ENCODE measurements at places on chromosomes 6 and 20. TPM values are rescaled to one million over a fixed set of nuclear protein-coding genes. Genes with fewer than 3 reads are reported as not detected.

GRCh38 chr6:14707971-14708465, 537.9 kb upstream of the JARID2 start:
- H3K4me1 ChIP-seq, result no peaks in the 10 kb centered on the region
- H3K4me3 ChIP-seq, result no peak overlapping the region
- H3K27me3 ChIP-seq, result no peaks in the 10 kb centered on the region
- no peak for DNase-seq
- H3K27ac ChIP-seq, result no peak overlapping the region
- no peaks in the 10 kb centered on the region for H3K36me3 ChIP-seq

DNA sequence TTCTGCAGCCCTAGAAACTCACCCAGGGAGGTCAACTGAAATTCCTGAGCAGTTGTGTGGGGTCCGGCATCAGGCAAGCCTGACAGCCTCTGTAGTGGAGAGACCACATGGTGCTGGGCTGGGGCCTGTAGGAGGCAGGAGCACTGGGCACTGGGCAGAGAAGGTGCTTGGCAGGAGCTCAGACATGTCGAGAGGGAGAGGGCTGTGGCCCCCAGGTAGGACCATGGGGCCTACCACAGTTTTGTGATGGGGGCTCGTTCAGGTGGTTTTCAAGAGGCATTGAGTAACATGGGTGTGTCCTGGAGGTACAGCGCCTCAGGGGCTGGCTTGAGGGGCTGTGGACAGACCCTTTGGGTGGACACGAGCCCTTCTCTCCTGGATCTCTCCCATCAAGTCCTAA, 15.9 kb downstream of the SLC22A23 start:
- H3K4me3 ChIP-seq, result no peak overlapping the region
- no peak overlapping the region for H3K27ac ChIP-seq
- H3K4me1 ChIP-seq, result peaks cover 10% of the 10 kb centered on the region
- no peak for DNase-seq
- no peaks in the 10 kb centered on the region for H3K27me3 ChIP-seq

The RSPO3 gene
- total RNA-seq, result not detected

The GJE1 gene
- not detected for total RNA-seq

DNA sequence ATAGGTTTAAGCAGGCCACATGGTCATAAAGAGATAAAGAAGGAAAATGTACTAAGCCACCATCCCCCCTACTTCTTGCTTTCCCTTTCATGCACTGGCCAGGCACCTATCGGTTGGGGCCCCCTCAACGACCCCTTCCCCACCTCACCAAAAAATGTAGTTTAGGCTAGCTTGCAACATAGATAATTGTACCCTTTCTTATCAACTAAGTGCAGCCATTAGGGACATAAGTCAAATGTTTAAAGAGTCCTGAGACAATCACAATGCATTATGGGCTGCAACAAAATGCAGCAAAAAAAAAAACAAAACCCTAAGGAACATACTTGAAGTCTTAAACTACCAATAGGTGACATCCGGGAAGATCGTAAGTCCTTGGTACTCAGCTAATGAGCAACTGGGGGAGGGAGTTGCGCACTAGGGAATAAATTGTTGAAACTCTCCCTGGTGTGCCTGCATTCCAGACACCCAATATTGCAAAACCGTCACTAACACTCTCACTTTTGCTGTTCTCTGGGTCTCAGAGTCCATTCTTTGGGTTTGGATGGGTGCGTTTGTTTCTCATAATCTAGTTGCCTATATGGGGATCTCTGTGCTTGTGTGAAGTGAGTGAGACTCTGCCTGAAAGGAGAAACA, 12.4 kb upstream of the HLA-G start:
- H3K4me3 ChIP-seq, result no peak overlapping the region
- H3K27ac ChIP-seq, result no peak overlapping the region
- H3K4me1 ChIP-seq, result no peaks in the 10 kb centered on the region

The KCNS1 gene
- 1.9 TPM for total RNA-seq

DNA sequence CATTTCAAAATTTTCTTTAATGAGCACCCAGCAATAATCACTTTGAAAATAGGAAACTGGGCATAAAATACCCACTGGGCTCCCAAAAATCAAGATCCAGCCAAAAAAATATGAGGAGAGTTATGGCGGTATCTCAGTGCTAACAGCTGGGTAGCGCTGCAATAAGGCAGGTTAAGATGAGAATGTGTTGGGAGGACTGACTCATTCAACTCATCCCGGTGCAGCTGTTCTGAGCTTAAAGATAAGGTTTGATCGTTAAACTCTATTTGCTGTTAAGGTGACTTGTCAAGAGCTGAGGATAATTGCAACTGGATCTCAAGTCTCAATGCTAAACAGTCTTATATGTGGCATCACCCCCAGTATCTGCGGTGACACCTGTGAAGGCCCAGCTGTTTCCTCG, 507.7 kb downstream of the EPM2A start:
- no peak overlapping the region for H3K27ac ChIP-seq
- no peaks in the 10 kb centered on the region for H3K36me3 ChIP-seq
- no peak overlapping the region for H3K4me3 ChIP-seq
- no peaks in the 10 kb centered on the region for H3K27me3 ChIP-seq
- H3K4me1 ChIP-seq, result no peaks in the 10 kb centered on the region
- no peak for DNase-seq

DNA sequence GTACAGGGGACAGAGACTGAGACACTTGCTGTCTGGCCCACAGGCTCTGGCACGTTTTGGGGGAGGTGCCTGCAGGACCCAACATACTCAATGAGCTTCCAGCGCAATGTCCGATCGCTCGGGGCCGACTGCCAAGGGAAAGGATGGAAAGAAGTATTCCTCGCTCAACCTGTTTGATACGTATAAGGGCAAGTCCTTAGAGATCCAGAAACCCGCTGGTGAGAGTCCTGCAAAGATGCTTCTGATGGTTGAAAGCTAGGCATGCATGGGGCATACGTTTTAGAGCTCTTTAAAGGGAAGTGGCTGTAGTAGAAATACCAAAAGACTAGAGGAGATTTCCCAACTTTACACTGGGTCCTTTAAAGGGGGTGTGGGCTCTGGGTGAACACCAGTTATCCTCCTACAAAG, 2.2 kb downstream of the PRRC2A start:
- peak overlapping the region; percentile 10 for H3K27ac ChIP-seq
- H3K4me3 ChIP-seq, result peak overlapping the region; percentile 98
- H3K27me3 ChIP-seq, result no peaks in the 10 kb centered on the region
- H3K36me3 ChIP-seq, result peaks cover 50% of the 10 kb centered on the region
- no peak for DNase-seq

GRCh38 chr6:110646419-110646698, 168.9 kb downstream of the CDK19 start:
- no peak overlapping the region for H3K4me3 ChIP-seq
- DNase-seq, result no peak
- H3K36me3 ChIP-seq, result no peaks in the 10 kb centered on the region
- H3K4me1 ChIP-seq, result no peaks in the 10 kb centered on the region
- H3K27me3 ChIP-seq, result no peaks in the 10 kb centered on the region

GRCh38 chr20:45629496-45630100, at the start of gene WFDC10A:
Gene WFDC10A, plus strand, starts transcription at chr20:45629739. Its CDS starts 75 bp downstream, at chr20:45629814.
- no peaks in the 10 kb centered on the region for H3K4me1 ChIP-seq
- no peaks in the 10 kb centered on the region for H3K36me3 ChIP-seq
- H3K27me3 ChIP-seq, result no peaks in the 10 kb centered on the region
- H3K4me3 ChIP-seq, result no peak within 1 kb of the TSS
- H3K27ac ChIP-seq, result no peak within 1 kb of the TSS

The NOX3 gene
- not detected for total RNA-seq

DNA sequence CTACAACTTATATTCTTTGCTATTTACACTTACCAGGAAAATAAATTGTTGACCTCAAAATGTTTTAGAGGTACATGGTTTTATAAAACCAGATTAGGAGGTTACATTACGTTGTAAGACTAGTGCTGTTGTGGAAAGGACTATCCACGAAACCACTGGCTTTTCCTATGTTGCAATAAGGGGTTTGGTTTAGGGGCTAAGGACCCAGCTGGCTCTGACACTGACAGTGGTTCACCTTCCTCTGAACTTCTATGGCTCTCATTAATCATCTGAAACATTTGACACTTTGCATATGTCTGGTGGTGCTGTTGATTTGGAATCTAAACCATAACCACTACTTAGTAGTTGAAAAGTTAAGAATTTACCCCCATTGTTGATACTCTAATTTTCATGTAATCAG, 186.7 kb downstream of the NKAIN2 start:
- DNase-seq, result no peak
- no peaks in the 10 kb centered on the region for H3K27me3 ChIP-seq
- H3K27ac ChIP-seq, result no peak overlapping the region
- no peaks in the 10 kb centered on the region for H3K4me1 ChIP-seq
- no peak overlapping the region for H3K4me3 ChIP-seq
- no peaks in the 10 kb centered on the region for H3K36me3 ChIP-seq

GRCh38 chr20:44576297-44576696, 6.1 kb upstream of the PKIG start:
- no peaks in the 10 kb centered on the region for H3K36me3 ChIP-seq
- DNase-seq, result no peak
- no peaks in the 10 kb centered on the region for H3K27me3 ChIP-seq

DNA sequence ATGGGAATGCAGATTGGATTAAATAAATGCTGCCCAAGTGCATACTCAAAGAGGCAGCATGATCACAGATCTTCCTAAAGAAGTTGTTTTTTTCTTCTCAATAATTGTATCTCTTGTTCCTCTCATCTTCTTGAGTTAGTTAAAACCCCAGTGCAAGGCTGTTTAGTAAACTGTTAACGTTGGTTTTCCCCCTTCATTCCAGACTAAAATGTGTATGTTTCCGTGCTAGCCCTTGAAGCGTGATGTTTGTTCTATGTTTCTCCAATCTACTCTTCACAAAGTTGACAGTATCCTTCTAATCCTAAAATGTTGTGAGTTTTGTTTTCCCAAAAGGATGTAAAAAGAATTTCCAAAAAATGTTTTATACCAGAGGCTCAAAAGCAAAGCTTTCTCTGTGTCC, 15.6 kb downstream of the CYP24A1 start:
- no peak overlapping the region for H3K4me3 ChIP-seq
- H3K27me3 ChIP-seq, result no peaks in the 10 kb centered on the region
- no peak overlapping the region for H3K27ac ChIP-seq
- DNase-seq, result no peak

DNA sequence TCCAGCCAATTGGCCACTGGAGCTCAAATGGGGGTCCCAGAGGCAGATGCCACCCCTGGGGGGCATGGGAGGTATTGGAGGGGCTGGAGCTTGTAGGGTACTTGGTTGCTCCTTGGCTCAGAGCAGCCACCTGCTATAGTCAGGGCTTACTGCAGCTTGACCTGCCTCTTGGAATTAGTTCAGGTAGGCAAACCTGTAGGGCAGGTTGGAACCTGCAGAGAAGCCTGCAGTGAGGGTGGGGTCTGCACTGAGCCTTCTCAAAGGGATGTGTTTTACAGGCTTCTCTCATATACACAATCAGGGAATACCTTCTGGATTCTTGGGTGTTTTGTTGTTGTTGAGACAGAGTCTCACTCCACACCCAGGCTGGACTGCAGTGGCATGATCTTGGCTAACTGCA, 94.2 kb upstream of the MYL9 start:
- no peaks in the 10 kb centered on the region for H3K27me3 ChIP-seq
- no peak overlapping the region for H3K27ac ChIP-seq
- no peak overlapping the region for H3K4me3 ChIP-seq

The SGK1 gene
- 18.4 TPM for total RNA-seq

GRCh38 chr6:156687789-156688619, 89.2 kb upstream of the ARID1B start:
- H3K4me3 ChIP-seq, result peak overlapping the region; percentile 73
- no peaks in the 10 kb centered on the region for H3K36me3 ChIP-seq
- DNase-seq, result no peak

The SMIM26 gene
- 73.0 TPM for total RNA-seq

- DNase-seq, result peak; percentile 77
- no peaks in the 10 kb centered on the region for H3K36me3 ChIP-seq
- H3K4me3 ChIP-seq, result peak overlapping the region; percentile 91
- no peaks in the 10 kb centered on the region for H3K4me1 ChIP-seq
- no peaks in the 10 kb centered on the region for H3K27me3 ChIP-seq
- H3K27ac ChIP-seq, result peak overlapping the region; percentile 59
Observed at GRCh38 chr6:56842686-56843475, 112.0 kb upstream of the BEND6 start.

- no peaks in the 10 kb centered on the region for H3K4me1 ChIP-seq
- H3K27me3 ChIP-seq, result no peaks in the 10 kb centered on the region
- no peak for DNase-seq
- no peak overlapping the region for H3K27ac ChIP-seq
- no peak overlapping the region for H3K4me3 ChIP-seq
Observed at GRCh38 chr6:6191476-6191875, 129.0 kb downstream of the F13A1 start.

GRCh38 chr20:9634327-9634726, 119.9 kb downstream of the LAMP5 start:
- no peaks in the 10 kb centered on the region for H3K4me1 ChIP-seq
- no peak overlapping the region for H3K4me3 ChIP-seq
- no peaks in the 10 kb centered on the region for H3K36me3 ChIP-seq
- no peak for DNase-seq
- no peaks in the 10 kb centered on the region for H3K27me3 ChIP-seq
- no peak overlapping the region for H3K27ac ChIP-seq

GRCh38 chr6:93962566-93962965, 543.2 kb upstream of the EPHA7 start:
- H3K4me3 ChIP-seq, result no peak overlapping the region
- no peak overlapping the region for H3K27ac ChIP-seq
- H3K36me3 ChIP-seq, result no peaks in the 10 kb centered on the region
- no peak for DNase-seq
- H3K4me1 ChIP-seq, result no peaks in the 10 kb centered on the region

GRCh38 chr20:48238781-48239180, 453.5 kb upstream of the SULF2 start:
- DNase-seq, result no peak
- H3K36me3 ChIP-seq, result no peaks in the 10 kb centered on the region
- no peaks in the 10 kb centered on the region for H3K27me3 ChIP-seq
- H3K4me3 ChIP-seq, result no peak overlapping the region

The HECA gene
- total RNA-seq, result 8.9 TPM

GRCh38 chr6:44341095-44341890, 1.2 kb upstream of the SPATS1 start:
- H3K27ac ChIP-seq, result no peak overlapping the region
- no peaks in the 10 kb centered on the region for H3K4me1 ChIP-seq
- no peaks in the 10 kb centered on the region for H3K36me3 ChIP-seq
- peaks cover 7% of the 10 kb centered on the region for H3K27me3 ChIP-seq
- DNase-seq, result no peak

The ANKEF1 gene
- total RNA-seq, result 10.0 TPM

The RNF144B gene
- total RNA-seq, result 9.8 TPM

Data from H1 (cell line).